ENCODE measurements at places on chromosomes 6 and 20.

GRCh38 chr6:113949499-113949898, 21.4 kb downstream of the HDAC2 start:
- DNase-seq: no peak

GRCh38 chr20:15396026-15396425, 1058.6 kb upstream of the FLRT3 start:
- DNase-seq: no peak

GRCh38 chr20:11714886-11715285, 202.8 kb upstream of the BTBD3 start:
- no peak for DNase-seq

DNA sequence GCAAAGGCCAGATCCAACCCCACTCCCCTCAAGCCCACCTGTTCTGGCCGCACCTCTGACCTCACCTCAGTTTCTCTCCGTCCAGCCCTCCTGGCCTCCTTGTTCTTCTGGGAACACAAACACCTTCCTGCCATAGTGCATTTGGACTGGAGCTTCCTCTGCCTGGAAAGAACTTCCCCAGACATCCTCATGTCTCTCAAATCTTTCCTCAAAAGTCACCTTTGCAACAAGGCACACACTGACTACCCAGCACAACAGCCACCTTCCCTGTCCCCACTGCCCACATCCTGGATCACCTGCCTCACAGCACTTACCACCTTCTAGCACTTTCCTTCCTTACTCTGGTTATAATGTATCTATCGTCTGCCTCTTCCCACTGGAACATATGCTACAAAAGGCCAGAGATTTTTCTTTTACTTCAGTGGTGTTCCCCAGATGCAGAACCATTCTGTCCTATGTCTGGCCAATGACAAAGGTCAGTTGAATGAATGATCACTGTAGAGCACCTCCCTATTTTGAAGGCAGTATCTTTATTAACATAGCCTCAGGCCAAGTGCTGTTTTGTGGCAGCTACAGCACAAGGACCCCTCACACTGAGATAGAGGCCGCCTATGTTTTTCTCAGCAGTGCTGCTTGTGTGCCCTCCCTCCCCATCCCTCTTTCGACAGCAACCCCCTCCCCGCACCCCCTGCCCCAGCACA, 4.1 kb downstream of the HLA-B start:
- DNase-seq: no peak

- peak; percentile 8 for DNase-seq
These were observed 40.0 kb upstream of the KCNK16 start for GRCh38 chr6:39362487-39362865.

DNA sequence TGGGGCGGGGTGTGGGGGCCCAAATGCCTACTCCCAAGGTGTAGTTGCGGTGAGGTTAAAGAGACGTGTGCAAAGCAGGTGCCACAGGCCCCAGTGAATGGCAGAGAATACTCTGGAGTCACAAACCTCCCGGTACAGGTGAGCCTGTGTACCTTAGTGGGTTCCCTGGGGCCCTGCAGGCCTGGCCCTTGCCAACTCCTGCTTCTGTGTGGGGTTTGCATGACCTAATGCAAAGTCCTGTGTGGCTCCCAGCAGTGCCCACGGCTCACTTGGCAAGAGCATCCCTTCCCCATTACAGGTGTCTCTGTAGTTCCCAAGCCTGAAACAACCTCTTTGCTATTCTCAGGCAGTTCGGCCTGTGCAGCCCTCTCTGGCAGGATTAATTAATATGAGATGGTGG, 17.5 kb downstream of the SPDEF start:
- DNase-seq: no peak

GRCh38 chr20:57843941-57844625, 134.3 kb upstream of the PMEPA1 start:
- no peak for DNase-seq

Measured in fibroblast of skin of left quadriceps (primary cell).